ENCODE measurements at places on chromosomes 2 and 18.

DNA sequence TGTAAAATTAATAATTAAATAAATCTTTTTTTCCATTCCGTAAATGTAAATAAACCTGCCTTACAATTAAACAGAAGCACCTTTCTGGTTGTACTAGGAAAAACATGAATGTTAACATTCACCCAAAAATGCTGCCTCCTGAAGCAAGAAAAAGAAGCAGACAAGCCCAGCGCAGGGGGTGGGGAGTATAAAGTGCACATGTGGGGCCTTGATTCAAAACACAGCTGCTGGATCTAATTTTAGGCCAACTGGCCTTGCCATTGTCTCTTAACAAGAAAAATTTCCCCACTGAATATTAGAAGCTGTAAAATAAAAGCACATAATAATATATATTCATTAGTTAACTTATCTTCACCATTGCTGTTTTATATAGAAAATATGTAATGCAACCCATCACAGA is 28.3 kb downstream of the TCF4 start:
- no peak for DNase-seq

DNA sequence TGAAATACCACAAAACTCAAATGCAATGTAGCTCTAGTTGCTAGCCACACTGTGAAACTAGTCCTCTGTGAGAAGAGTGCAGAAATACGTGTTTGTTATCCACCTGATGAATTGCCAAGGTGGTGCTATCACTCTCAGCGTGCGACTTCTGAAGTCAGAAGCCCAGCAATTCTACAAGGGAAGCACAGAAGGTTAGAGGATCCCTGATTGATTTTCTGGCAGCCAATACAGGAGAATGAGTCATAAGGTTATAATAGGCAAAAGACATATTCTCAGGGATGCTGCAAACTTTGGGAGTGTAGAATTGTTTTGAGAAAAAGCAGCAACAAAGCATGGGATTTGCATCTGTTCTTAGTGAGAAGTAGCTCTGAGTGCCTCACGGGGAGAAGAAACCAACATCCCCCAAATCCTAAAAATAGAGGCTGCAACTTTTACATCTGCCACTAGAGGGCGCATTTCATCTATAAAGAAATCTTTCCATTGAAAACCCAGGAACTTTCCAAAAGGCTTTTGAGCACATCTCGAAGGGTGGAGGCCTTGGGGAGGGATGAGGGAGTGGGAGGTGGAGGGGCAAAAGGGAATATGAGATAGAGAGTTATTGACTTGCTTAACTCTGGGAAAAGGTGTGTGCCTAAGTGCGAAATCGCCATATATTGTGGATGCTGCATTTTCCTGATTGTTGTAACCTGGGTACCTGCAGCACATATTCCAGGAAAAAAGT is 78.0 kb downstream of the TMEM182 start:
- peak; percentile 34 for DNase-seq

DNA sequence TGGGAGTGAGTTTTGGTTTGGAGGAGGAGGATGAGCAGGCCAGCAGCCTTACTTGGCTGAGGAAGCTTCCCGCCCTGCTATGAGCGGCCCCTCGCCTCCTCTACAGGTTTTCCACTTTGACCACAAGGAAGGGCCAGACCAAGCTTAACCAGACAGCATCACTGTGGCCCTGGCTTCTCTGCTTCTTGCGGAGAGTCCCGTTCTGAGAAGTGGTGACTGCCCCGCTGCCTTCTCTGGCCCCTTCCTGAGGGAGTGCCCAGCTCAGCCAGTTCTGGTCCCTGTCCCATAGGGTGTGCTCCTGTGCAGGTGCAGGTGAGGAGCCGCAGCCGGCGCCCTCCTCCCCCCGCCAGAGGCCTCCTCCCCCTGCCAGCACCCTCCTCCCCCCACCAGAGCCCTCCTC is 101.0 kb downstream of the FAM210A start:
- DNase-seq = no peak

- peak; percentile 31 for DNase-seq
Measured at GRCh38 chr2:50143822-50144575, 887.9 kb downstream of the NRXN1 start.

DNA sequence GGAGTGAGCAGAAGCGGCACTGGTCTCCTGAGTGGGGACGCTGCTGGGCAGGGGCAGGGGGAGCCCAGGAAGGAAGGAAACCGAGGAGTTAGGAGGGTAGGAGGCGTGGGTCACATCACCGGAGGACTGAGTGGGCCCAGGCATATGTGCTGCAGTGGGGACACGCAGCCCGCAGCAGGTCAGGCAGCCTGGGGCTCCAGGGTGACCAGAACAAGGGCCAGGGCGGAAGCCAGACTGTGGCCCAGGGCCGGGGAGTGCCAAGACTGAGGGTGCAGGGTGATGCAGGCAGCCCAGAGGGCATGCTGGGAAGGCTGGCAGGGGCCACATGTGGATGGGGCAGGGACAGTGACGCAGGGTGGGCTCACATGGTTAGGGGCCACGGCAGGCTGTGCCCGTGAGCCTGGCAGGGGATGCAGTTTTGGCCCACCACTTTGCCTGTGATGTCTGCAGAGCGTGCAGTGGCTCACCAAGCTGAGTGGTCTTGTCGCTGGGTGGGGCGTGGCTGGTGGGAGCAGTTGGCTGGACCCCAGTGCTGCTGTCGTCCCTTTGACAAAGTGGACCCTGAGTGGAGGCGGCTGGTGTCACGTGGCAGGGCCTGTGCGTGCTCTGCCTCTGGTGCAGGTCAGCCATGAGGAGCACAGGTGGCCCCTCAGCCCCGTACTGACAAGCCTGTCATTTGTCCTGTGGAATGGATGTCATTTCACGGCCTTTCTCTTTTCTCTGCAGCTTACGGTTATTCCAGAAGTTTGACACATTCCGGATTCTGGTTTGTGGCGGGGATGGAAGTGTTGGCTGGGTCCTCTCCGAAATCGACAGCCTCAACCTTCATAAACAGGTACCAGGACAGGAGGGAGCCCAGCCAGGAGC is 87.1 kb downstream of the DGKD start:
- no peak for DNase-seq

DNA sequence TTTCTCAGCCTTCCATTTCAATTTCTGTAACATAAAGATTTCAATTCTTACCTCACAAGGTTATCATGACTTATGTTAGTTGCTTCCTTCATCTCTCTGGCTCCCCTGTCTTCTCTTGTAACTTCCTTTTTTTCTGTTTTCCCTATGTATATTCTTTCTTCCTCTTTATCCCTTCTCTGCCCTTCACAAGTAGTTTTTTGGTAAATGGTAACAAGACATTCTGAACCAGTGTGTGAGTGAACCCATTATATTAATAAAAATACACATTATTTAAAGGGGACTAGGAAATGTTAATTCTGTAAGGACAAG is 8.4 kb downstream of the ACSL3 start:
- DNase-seq = no peak

DNA sequence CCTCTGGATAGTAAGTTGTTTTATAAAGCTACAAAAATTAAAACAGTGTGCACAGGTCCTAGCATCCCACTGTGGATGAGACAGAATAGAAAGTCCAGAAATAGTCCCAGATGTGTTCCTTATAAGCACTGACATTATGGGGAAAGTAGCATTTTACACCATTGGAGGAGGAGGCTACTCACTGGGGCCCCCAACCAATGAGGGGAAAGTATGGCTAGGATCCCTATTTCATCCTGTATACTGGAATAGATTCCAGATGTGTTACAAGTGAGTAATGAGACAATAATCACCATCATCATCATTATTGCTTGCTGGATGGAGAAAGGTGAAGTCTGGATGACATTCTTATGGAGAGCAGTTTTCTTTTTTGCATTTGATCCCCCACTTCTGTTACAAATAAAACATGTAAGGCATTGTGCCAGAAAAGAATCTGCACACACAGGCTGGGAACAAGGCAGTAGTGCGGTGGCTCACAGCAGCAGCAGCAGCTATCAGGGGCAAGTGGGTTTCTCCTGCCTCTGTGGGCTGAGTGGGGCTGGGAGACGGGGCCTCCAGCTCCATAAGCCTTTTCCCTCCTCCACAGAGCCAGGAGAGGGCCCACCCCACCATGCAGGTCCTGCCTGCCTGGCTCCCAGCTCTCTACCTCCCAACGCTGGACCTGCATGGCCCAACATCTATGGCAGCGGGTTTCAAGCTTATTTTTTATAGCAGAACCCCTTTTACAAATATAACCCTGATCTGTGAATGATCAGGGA is 5.0 kb downstream of the ARID5A start:
- no peak for DNase-seq

DNA sequence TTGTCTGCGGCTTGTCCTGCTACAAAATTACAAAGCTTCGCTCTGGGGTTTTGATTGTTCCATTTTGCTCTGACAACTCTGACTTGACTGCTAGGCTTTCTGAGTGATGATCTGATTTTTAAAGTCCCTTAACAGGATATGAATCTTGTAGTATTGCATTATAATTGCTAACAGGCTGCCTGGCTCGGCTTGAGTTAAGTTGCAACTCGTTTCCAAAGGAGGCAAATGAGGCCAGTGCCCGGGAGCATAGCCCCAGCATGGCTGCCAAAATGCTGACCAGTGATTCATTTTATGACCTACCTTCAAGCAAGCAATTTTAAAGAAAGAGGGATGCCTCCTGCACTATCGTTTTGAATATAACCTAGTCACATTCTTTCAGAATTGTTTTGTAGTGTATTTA is 135.4 kb downstream of the COL6A3 start:
- no peak for DNase-seq

- no peak for DNase-seq
Measured at GRCh38 chr2:98944775-98945174, 8.8 kb upstream of the CRACDL start.

DNA sequence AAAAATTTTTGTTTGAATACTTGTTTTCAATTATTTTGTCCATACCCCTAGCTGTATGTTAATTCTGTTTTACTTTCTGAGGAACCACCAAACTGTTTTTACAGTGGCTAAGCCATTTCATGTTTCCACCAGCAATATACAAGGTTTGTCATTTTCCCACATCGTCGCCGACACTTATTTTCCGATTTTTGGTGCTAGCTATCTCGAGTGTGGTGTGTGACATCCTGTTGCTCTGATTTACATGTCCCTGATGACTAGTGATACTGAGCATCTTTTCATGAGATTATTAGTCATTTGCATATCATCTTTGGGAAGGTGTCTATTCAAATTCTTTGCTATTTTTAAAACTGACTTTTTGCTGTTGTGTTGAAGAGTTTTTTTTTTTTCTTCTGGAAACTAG is 7.2 kb upstream of the GPC1 start:
- no peak for DNase-seq

Data from COLO829 (cell line).